NCI-H2107 (cell line): ENCODE measurements at places on chromosomes 2 and 18.

GRCh38 chr2:58709687-58710354 is 468.7 kb upstream of the FANCL start:
- DNase-seq = no peak

GRCh38 chr2:17263570-17263968 is 254.7 kb downstream of the RAD51AP2 start:
- no peak for DNase-seq

DNA sequence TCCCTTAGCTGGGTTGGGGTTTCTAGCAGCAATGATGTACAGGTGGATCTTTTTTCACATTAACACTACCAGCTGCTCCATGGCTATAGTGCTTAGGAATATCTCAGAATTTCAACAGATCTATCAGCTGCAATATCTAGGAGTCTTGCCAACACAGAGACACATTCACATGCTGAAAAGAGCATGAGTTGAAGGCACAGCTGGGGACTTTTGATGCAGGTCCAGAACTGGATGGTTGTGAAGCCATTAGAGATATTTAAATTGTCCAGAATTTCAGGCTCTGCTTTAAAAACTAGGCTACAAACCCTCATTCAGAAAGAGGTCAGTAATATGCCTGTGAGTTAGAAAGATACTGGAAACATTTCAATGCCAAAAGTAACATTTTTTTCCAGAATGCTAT is 122.2 kb upstream of the CCDC195 start:
- no peak for DNase-seq

- DNase-seq = no peak
Measured at GRCh38 chr2:119253114-119253702, 29.6 kb downstream of the STEAP3 start.

DNA sequence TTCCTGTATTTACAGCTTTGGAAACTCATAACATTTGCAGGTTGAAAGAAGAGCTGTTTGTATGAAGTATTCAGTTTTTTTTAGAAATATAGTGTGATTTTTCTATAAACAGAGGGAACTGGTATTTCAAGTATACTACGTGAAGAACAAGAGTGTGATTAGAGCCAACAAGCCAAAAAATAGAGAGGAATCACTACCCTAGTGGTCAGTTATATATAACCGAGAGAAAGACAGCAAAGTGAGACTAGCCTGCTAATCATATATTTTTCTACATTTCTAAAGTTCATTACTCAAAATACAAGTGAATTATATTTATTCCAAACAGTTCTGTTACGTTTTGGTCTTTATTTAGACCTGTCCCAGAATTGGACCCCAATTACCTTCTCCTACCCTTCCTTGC is 444.8 kb upstream of the NRP2 start:
- no peak for DNase-seq

DNA sequence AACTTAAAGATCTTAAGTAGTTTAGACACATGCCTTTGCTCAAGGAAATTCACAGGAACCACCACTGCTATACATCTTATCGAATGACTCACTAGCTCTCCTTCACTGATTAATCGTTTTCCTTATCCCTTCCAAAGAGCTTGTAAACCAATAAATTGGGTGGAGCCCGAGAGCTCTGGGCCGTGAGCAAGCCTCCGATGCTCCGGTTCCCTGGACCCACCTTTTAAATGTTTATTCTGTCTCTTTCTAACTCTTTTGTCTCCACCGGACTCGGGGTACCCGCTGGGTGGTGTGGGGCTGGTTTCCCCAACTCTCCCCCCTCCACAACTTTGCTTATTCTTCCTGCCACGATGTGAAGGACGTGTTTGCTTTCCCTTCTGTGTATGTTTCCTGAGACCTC is 292.9 kb upstream of the TMEFF2 start:
- no peak for DNase-seq

DNA sequence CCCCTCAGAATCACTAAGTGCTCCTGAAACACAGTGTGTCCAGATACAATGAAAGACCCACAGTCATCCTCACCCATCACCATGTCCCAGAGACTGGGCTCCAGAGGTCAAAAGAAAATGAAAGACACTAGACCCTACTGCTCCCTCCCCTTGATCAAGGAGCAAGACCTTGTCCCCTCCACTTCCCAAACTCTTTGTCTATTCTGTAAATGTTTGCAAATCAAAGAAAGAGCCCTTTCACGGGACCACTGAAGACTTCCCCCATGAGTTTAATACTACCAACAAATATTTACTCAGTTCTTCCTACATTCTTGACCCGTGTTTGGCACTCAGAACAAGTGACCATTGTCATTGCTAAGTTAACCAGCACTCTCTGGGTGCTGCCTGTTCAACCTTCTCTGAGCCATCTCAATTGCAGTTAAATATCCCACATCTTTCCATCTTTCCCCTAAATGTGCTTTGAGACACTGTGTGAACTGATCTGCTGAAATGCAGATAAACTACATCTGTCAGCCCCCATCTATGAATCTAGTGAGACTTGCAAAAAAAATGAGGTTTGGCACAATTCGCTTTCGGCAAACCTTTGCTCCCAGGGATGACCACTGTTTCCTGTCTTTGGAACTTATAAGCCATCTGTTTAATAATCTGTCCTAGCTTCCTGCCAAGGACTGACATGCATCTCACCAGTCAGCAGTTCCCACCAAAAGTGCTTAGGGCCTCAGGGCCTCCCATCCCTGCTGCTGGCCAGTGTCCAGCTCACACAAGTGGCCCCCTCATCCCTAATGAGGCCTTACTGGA is 170.3 kb downstream of the GFPT1 start:
- DNase-seq = no peak

DNA sequence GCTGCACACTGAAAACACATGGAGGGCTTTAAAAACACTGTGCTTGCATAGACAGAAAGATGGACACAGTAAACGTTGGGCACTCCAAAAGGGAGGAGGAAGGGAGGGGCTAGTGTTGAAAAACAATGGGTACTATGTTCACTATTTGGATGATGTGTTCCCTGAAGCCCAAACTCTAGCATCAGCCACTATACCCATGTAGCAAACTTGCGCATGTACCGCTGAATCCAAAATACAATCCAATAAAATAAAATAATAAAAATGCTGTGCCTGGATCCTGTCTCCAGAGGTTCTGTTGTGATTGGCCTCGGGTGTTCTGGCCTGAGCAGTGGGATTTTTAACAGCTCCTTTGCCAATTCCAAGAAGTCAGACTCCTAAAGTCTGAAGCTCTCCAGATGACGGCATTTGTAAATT is 166.0 kb downstream of the TMEM182 start:
- DNase-seq = no peak

GRCh38 chr2:35298493-35298892 is 1057.1 kb upstream of the CRIM1 start:
- no peak for DNase-seq

- no peak for DNase-seq
Measured at GRCh38 chr2:68970566-68971265, 3.7 kb upstream of the GKN1 start.

GRCh38 chr2:29916571-29916970 is 4.8 kb downstream of the ALK start:
- DNase-seq = no peak

GRCh38 chr18:60668583-60668982 is 296.0 kb upstream of the MC4R start:
- DNase-seq = no peak

- DNase-seq = no peak
Measured at GRCh38 chr18:25881149-25881548, 209.3 kb downstream of the SS18 start.

- no peak for DNase-seq
Measured at GRCh38 chr2:23460993-23461392, 76.0 kb downstream of the KLHL29 start.

DNA sequence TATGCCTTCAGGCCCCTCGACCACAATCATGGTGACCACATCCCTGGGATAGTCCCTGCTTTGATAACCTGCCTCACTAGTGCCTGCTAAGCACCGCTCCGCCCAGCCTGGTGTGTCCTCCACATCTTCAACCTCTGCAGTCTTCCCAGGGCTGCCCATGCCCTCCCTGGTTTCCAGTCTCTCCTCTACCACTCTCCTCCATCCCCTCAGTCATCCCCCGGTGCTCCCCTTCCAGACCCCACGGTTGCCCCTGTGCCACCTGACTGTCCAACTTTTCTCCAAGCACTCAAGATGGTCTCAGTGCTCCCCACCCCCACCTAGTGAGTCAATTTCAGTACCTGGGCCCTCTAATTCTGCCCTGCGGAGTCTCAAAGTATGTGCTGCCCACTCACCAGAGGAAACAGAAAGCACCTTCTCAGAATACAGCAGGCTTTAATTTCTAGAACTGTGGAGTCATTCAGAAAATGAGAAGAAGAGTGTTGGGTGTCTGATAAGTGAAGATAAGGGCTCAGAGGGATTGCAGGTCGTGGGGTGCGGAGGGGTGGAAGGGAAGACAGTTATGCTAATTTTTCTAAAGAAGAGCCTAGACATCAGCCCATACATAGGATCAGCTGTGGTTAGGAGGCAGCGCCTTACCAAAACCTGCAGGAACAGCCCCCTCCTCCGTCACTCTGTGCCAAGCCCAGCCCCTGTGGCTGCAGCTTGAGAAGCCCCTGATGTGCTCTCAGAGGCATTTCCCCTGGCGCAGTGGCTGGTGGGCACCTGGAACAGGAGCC is 53.6 kb upstream of the CAB39 start:
- DNase-seq = no peak

GRCh38 chr2:239874636-239875356 is 150.3 kb downstream of the NDUFA10 start:
- DNase-seq = no peak

DNA sequence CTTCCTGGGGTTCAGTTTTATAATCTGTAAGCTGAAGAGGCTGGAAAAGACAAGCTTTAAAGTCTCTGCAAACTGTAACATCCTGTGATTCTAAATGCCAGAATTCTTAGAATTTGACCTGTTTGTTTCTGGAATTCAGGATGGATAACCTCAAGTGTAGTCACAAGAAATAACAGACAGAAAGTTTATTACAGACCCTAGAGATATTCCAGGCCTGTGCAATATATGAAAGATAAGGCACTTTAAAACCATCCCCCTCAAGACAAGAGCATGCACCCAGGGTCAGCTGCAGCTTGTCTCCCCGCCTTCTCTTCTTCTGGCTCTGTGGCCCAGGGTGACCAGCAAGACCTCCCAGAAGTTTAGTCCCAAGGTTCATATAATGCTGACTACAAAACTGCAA is 298.7 kb upstream of the ACVR2A start:
- DNase-seq = no peak

- no peak for DNase-seq
Measured at GRCh38 chr2:156352911-156353310, 20.4 kb upstream of the NR4A2 start.

DNA sequence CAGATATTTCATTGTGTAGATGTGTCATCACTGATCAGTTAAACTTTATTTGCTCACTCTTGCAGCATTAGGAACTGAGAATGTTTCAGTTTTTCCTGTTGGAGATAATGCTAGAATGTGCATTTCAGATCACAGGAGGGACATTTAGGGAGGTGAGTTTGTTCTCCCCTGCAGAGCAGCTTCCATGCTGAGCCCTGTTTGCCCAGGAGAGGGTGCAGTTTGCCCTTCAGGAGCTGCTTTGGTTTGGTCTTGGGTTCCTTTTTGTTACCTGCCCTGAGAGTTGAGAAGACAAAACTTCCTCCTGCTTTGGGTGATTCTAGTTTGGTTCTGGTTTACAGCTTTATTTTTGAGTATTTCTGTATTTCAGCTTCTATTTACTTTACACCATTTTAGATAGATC is 49.9 kb downstream of the DGKD start:
- peak; percentile 3 for DNase-seq

GRCh38 chr2:109055435-109055834 is 66.4 kb upstream of the EDAR start:
- DNase-seq = no peak

- no peak for DNase-seq
Measured at GRCh38 chr18:8911408-8912340, 190.8 kb upstream of the NDUFV2 start.

- DNase-seq = no peak
Measured at GRCh38 chr18:31581498-31582197, 10.0 kb upstream of the TTR start.

DNA sequence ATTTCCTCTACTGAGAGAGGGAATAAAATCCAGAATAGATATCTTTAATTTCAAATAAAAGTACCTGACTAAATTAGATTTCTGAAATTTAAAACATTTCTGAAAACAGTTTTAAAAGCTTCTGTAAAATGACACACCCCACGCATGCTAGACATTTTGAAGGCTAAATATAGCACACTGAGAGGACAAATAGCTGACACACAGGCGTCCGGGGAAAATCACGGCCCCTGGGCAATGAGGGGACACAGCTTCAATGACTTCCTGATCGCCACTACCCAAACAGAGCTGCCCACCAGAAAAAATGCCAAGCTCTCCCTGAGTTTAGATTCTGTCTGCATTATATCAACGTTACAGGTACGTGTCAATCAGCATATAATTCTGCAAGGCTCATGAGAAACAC is 10.9 kb downstream of the TBC1D8 start:
- DNase-seq = no peak

- no peak for DNase-seq
Measured at GRCh38 chr2:237475704-237476141, 11.3 kb upstream of the MLPH start.

DNA sequence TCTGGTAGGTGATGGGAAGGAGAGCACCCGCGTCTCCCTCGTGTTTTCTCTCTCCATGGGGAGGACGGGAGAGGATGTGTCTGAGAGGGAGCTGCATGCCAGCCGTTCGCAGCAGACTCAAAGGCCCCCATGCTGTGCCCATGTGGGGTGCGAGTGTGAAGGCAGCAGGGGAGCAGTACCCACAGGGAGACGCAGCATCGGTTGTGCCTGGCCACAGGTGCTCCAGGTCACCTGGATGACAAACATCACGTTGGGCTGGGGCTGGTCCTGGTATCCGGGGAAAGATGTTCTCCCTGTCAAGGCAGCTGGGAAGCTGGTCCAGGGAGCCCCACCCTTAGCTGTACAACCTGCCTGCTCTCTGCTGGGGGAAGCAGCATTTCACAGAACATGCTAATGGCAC is 119.5 kb upstream of the SALL3 start:
- DNase-seq = no peak

GRCh38 chr2:160209516-160209856 is 9.4 kb upstream of the ITGB6 start:
- DNase-seq = no peak

GRCh38 chr2:16548036-16548435 is 117.6 kb downstream of the CYRIA start:
- no peak for DNase-seq

DNA sequence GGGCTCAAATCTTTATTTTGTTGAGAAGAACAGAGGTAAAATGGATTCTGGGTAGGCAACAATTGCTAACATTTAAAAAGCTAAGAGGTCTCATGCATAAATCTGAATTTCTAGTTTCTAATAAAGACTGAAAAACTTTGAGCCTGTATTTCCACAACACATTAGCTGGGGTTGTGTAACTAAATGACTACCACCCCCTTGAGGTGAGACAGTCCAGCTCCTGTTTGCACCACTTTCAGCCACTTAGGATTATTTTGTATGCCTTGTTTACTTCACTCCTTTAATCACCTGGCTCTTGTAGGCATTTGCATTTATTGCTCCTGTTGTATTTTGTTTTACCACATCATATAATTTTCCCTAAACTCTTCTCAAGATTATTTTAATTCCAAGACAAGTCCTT is 376.6 kb downstream of the PTH2R start:
- DNase-seq = no peak

GRCh38 chr18:23494992-23495391 is 8.3 kb upstream of the RMC1 start:
- DNase-seq = no peak
